GM20000 (cell line): ENCODE measurements at places on chromosomes 2 and 18.

GRCh38 chr18:13725566-13726231 lies 659 bp downstream of the FAM210A start:
- peak; percentile 12 for DNase-seq

DNA sequence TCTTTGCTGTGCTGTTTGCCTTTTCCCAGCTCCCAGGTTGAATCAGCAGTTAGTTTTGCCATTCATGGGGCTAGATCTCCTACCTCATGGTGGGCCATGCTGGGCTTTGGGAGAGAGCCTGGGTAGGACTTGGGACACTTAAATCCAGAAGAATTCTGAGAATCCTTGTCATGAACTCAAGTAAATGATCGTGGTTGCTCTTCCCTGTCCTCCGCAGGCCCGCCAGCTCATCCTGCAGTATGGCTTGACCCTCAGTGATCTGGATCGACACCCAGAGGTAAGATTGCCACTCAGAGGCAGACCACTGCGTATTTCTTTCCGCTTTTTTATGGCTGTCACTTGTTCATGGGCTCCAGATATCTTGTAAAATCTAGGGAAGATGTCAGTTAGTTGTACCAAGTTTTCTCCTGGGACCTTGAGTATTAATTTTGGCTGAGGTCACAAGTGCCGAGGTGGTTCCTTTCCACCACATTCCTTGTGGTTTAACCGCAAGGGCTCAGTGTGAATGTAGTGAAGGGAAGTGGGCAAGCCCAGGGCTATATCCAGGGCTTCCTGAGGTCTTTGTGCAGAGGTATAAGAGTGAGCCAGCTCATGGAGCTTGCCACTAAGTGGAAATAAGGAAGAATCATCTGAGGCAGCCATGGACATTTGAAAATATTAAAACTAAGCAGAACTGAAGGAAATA lies 37.7 kb downstream of the RPIA start:
- DNase-seq = no peak

GRCh38 chr2:227853204-227853629 lies 18.2 kb upstream of the DAW1 start:
- no peak for DNase-seq

- no peak for DNase-seq
Measured at GRCh38 chr2:7974936-7975335, 706.9 kb upstream of the ID2 start.

DNA sequence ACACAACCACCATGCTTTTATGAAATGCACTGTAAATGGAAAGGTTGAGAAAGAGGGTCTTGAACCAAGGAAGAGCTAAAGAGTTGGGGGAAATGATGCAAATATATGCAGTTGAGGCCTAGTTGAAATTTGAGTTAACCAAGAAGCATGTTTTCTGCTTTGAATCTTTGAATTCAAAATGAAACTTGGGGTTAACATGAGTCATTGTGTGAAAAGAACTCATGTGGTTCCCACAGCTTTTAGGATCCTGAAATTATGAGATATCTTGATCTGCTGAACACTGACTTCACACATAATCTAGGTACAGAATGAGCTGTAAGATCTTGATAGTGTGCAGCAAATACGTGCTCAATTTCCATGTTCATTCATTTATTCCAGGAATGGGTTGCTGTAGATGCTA lies 422.9 kb upstream of the TRIB2 start:
- peak; percentile 64 for DNase-seq
